Stimulated activated CD8-positive, alpha-beta memory T cell treated with anti-CD3 and anti-CD28 coated beads, Interleukin-15, amount 100 ng/mL, for 24 hours (primary cell): ENCODE measurements at places on chromosomes 2 and 18.

DNA sequence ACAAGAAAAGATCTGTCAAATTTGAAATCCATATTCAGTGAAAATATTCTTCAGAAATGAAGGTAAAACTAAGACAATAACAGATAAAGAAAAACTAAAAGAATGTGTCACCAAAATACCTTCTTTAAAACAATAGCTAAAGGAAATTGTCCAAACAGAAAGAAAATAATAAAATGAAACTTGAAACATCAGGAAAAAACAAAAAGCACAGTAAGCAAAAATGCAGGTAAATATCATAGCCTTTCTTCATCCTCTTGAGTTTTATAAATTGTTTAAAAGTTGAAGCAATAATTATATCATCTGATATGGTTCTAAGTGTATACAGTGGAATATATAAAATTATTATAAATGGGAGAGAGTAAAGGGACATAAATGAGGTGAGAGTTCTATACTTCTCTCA lies 103.8 kb upstream of the PDE1A start:
- DNase-seq: no peak

GRCh38 chr2:217953531-217953932 lies 49.3 kb downstream of the TNS1 start:
- no peak for DNase-seq

GRCh38 chr2:28102455-28102874 lies 211.9 kb downstream of the BABAM2 start:
- DNase-seq: no peak

GRCh38 chr18:67608615-67609273 lies 92.2 kb upstream of the DSEL start:
- DNase-seq: no peak

- DNase-seq: no peak
Measured at GRCh38 chr2:227529871-227530270, 57.9 kb downstream of the AGFG1 start.

GRCh38 chr2:151765760-151766410 lies 31.6 kb upstream of the NEB start:
- DNase-seq: no peak

DNA sequence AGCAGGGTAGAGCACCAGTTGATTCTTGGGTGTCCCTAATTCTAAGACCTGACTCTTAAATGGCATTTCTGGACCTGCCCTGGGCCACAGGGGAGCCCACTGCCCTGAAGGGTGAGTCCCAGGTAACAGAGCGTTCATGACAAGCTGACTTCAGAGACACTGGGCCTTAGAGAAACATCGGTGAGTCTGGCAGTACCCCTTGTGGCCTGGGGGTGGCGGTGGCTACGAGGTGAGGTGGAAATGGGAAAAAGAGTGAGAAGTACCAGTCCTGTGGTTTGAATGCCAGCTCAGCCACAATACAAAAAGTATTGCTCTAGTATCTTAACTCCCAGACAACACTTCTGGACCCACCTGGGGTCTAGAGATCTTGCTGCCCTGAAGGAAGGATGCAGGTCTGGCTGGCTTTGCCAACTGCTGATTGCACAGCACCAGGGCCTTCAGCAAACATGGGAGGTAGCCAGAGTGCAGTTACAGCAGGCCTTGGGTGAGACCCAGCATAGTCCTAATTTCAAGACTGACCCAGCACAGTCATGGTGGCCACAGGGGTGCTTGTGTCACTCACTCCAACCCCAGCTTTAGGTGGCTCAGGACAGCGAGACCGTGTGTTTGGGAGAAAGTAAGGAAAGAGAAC lies 44.5 kb downstream of the USP34 start:
- DNase-seq: peak; percentile 26

DNA sequence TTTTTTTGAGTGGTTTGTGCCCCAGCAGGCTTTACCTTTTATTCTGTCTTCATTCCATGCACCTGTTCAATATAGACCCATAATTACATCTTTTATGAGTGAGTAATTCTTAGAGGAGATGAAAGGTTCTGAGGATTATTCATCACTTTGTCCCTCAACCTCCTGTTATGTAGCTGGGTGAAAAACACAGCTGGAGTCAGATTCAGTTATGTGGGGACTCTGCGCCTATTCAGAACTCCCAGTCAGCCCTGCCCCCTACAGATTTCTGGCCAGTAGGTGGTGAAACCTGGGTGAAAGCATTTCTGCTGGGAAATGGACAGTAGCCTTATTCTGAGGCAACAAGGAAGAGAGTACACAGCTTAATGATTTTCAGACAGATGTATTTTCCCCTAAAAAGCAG lies 107.8 kb downstream of the MGAT5 start:
- no peak for DNase-seq

GRCh38 chr18:23049698-23050373 lies 85.4 kb upstream of the CABLES1 start:
- no peak for DNase-seq

DNA sequence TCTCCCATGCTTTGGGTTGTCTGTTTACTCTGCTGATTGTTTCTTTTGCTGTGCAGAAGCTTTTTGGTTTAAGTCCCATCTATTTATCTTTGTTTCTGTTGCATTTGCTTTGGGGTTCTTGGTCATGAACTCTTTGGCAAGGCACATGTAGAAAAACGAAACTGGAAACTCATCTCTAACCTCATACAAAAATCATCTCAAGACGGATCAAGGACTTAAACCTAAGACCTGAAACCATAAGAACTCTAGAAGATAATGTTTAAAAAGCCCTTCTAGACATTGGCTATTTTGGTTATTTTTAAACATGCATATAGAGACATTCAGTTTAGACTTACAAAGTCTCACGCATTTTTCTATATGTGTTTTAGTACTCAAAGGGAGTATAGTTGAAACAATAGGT lies 1164.3 kb upstream of the GYPC start:
- no peak for DNase-seq

GRCh38 chr2:17752892-17753802 lies 463 bp downstream of the SMC6 start:
- DNase-seq: no peak

DNA sequence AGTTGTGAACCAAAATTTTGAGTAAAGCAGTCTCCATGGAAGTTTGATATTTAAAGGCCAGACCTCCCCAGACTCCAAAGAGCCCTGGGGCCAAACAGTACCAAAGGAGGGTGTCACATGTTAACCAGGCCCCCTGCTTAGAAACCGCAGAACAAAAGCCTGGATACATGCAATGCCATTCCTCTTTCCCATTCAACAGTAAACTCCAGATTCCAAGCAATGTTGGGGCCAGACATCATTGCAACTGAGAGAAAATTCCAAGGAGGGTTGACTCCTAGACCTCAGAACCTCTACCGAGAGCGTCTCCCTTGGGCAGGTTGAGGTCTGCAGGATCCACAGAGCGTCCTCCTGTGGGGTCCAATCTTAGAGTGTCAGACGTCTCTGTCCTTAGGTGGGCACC lies 404.4 kb upstream of the SYT4 start:
- DNase-seq: no peak

DNA sequence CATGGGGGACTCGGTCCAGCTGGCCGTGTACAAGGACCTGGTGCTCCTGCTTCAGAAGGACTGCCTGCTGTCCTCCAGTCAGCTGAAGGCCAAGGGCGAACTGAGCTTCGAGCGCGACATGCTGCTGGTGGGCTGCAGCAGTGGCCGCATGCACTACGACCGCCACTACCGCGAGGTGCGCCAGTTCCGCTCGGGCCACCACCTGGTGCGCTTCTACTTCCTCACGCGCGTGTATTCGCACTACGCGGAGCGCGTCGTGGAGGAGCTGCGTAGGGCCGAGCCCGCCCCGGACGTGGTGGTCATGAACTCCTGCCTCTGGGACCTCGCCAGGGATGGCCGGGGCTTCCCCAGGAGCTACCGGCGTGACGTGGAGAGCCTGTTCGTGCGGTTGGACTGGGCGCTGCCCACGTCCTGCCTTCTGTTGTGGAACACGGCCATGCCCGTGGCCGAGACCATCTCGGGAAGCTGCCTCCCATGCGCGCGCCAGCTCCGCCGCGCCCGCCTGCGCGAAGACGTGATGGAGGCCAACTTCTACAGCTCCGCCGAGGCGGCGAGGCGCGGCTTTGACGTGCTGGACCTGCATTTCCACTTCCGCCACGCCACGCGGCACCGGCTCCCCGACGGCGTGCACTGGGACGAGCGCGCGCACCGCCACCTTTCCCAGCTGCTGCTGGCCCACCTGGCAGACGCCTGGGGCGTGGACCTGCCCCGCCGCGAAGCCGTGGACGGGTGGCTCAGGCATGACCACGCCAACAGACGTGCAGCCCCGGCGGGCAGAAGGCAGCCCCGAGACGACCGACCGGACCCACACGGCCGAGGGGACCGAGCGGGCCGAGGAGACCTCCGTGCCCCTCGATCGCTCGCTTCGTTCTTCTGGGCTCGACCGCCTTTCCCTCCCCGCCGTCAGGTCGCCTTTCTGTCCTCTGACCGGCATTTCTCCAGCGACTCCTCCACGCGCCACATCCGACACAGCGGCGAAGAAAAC lies 293.9 kb upstream of the ERBB4 start:
- DNase-seq: no peak

- DNase-seq: no peak
Measured at GRCh38 chr2:10709290-10709939, 12.0 kb upstream of the ATP6V1C2 start.
